ENCODE measurements at places on chromosomes 16 and 17.

- DNase-seq = no peak
Measured at GRCh38 chr16:1332618-1333148, 762 bp upstream of the BAIAP3 start.

GRCh38 chr17:40363111-40363827 is 1.3 kb downstream of the GJD3 start:
- DNase-seq = no peak

DNA sequence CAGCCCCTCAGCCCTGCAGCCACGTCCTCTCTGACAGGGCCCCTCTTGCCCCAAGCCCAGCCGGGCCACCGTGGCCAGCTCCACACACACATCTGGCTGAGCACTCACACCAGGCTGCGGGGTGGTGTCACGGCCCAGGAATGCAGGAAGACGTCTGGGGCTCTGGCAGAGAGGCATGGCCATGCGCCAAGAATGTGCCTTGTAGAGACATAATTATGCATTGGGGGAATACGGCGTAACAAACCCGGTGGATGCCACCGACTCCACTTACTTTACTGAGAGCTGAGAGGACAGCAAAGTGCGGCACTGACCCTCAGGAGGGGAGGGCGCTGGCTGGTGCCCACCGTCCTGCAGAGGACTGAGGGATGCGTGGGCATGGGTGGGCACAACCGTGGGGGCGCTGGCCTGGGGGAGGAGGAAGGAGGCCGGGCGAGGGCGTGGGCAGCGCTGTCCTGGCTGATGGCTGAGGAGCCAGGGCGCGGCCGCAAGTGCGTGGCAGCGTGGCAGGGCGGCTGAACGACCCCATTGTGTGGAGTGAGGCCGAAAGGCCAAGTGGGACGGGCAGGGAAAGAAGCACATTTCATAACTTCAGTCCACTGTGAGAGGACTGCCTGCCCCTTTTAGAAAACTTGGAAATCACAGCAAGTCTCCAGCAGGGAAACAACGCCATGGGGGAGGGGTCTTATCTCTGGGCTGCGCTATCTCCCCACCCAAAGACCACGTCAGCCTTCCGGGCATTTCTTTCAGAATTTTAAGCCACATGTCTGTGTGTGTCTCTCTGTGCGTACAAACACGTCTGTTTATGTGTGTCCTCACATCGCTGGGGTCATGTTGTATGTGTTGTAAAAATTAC is 30.6 kb downstream of the METRNL start:
- DNase-seq = peak; percentile 98

DNA sequence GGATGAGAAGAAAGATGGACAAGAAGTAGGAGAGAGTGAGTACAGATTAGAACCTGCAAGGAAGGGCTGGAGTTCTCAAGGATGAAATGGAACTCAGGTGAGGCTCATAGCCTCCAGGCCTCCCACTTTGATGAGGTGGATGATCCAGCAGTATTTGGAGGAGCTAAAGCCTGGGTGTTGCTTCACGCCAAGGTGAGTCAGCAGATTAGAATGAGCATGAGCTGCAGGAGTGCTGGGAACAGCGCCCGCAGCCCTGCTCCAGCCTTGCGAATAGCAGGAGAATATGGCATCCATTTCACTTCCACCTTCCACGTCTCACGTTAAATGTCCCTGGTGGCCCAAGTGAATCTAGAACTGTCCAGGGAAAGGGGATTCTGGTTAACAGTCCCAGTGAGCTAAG is 94.4 kb upstream of the CPHXL start:
- no peak for DNase-seq

DNA sequence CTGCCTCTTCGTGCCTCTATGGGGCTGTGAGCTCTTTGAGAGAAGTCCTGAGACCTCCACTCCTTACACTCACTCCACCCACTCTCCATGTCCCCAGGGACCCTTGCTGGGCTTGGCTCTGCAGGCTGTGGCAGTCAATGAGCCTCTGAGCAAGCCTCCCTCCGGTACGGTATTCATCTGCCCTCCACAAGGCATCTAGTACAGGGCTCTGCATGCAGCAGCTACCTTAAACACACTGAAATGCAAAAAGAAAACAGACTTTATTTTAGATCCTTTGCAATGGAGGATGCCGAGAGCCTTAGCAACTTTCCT is 38.9 kb upstream of the SMPD3 start:
- no peak for DNase-seq

- peak; percentile 1 for DNase-seq
Measured at GRCh38 chr17:62871291-62871690, 63.2 kb upstream of the MARCHF10 start.

- DNase-seq = no peak
Measured at GRCh38 chr17:67842648-67843047, 17.3 kb downstream of the BPTF start.

DNA sequence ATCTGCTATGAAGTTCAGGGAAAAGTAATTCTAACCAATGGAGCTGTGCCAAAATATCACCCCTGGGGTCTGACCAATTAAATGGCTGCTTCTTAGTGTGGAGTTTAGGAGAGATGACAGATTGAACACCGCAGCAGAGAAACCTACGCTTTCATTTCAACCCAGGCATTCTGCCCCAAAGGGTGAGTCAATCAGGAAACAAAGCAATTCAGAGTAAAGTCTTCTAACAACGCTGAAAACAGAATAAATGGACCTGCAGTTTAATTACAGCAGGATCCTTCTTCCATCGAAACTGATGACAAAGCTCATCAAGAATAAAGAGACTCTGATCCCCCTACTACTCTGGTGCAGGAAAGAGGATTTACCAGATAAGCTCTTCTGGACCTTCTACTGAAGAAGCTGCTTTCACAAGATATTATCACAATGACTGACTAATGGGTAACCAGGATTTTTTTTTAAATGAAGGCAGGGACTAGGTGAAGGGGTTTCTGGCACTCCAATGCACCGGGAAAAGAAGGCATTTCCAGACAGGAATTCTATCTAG is 16.7 kb downstream of the RFFL start:
- no peak for DNase-seq

- no peak for DNase-seq
Measured at GRCh38 chr16:72637306-72637705, 410.6 kb downstream of the ZFHX3 start.

- peak; percentile 82 for DNase-seq
Measured at GRCh38 chr16:72937916-72938794, 109.8 kb downstream of the ZFHX3 start.

DNA sequence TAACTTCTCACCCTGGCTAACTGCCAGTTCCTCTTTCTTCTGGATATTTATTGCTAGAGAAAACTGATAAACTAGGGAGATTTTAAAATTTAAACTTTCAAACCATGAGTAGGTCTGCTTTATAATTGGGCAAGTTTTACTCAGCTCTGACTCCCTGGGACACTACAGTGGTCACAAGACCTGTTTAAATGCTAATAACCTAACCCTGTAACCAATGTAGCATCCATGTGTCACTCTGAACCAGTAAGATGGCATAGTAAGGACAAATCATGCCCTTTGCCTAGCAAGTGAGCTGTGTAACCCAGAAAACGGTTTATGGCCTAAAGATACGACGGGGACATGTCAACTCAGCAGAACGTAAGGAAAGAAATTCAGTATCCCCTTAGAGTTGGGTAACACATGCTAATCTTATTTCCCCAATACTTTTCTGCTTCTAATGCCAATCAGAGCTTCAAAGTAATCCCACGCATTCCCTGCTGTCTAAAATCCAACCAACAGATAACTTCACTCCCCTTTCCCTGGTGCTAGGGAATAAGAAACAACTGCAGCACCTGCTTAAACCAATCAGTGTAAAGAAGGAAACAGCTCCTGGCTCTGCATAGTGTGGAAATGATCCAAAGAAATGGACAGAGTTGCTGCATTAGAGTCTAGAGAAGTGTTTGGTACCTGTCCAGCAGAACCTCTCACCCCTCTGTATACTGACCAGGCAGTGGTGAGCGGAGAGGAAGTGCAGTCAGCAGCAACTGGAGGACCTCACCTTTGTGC is 85.7 kb downstream of the NCOR1 start:
- no peak for DNase-seq

DNA sequence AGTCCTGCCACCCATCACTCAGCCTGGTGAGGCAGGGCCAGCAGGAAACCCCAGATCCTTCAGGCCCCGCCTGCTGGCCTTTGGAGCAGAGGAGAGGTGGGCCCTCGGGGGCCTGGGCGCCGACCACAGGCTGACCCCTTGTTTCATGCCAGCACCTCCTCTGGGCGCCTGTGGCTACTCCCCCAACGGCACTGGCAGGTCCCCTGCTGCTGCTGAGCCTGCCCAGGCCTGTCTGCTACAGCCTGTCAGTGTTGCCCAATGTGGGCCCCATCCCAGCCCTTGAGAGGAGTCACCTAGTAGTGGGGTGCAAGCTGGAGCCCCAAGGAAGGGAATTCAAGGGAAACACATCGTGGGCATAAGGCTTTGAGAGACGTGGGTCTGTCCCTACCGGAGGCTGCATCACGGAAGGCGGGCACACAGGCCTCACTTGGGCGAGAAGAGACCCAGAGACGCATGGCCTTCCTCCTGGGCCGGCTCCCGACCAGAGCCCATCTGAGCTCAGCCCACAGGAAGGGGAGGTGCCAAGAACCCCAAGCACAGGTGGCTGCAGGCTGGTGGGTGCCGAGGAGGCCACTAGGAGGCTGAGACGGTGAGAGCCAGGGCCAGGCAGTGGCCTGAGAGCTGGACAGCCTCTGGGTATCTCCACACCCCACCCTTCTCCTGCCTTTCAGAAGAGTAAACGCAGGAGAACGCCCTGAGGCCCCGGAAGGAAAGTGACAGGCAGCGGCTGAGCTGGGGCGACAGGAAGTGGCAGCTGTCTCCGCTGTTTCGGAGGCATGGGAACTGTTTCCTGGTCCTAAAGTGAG is 8.0 kb upstream of the FASN start:
- no peak for DNase-seq

- DNase-seq = no peak
Measured at GRCh38 chr16:65689726-65690125, 567.9 kb upstream of the CDH11 start.

DNA sequence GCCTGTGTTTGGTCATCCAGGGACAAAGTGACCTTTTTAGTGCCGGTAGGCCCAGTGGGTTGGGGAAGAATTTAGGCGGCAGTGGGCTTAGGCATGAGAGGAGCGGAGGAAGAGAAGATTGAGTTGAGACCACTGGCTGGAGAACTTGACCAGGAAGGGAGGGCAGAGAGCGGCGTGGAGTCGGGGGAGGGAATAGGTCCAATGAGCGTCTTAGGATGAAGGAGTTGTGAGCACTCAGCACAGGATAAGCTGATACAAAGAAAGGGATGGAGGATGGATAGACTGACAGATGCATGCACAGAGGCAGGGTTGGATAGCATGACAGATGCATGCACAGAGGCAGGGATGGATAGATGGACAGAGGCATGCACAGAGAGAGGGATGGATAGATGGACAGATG is 8.0 kb downstream of the IL32 start:
- no peak for DNase-seq

- no peak for DNase-seq
Measured at GRCh38 chr16:56858374-56858773, 6.6 kb upstream of the SLC12A3 start.

GRCh38 chr16:57807968-57808528 is 5.8 kb upstream of the KIFC3 start:
- no peak for DNase-seq

- DNase-seq = no peak
Measured at GRCh38 chr17:9763643-9764042, 27.7 kb downstream of the DHRS7C start.

- DNase-seq = no peak
Measured at GRCh38 chr16:78220571-78220970, 121.1 kb downstream of the WWOX start.

DNA sequence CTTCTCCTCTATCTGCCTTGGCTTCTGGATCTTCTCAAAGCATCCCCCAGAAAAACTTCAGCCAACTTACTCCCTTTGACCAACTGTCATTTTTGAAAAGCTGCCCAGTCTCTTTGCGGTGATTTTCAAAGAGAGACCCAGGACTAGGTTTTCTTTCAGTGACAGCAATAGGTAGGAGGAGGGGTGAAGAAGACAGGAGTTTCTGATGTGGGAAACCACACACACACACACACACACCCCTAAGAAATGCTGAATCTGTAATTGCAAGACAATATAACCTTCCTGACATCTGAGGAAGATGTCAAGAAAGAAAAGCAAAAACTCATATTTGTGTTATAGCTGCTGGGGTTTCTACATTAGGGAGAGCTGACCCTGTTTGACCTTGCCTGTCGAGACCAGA is 5.2 kb downstream of the FAM20A start:
- DNase-seq = no peak

- DNase-seq = no peak
Measured at GRCh38 chr16:529012-529575, 1.6 kb downstream of the CAPN15 start.

DNA sequence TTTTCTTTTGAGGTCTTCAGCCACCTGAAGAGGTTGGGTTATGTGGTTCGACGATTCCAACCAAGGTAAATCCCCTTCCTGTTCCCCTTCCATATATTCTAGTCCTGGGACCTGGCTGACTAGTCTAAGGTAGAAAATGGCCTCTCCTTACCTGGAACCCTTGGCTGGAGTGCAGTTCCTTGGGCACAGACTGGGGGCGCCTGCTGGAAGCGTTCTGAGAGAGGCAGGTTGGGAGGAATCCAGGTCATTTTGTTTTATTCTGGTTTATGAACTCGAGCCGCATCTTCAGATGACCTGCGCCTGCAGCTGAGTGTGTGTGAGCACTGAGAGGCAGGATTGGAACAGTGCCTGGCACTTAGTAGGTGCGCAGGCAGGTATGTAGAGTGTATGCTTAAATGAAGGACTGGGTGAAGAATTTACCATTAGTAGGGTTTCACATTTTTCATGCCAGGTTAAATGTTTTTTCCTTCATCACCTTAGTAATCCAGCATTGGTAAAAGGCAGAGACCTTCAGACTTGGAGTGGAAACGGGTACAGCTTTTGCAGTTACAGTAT is 2.7 kb downstream of the TSEN54 start:
- DNase-seq = no peak

- no peak for DNase-seq
Measured at GRCh38 chr17:30093463-30094147, 23.0 kb upstream of the NSRP1 start.

GRCh38 chr17:27631411-27631760 is 398 bp downstream of the LGALS9 start:
- no peak for DNase-seq

GRCh38 chr16:56190677-56191155 is 573 bp upstream of the GNAO1 start:
- DNase-seq = no peak

DNA sequence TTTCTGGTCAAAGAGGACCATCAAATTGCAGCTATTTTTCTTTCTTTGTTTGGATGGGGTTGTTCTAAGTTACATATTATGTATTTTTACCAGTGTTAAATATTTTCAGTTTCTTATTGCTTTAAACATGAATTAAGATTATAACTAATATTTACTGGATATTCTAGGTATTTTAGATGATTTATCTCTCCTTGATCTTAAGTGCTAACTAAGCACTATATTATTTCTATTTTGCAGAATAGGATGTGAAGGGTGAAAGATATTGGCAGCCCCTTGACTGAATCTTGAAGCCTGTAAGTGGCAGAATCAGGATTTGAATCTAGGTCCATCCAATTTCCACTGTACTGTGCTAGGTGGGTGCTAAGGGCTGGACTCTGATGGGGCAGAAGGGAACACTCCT is 307.3 kb upstream of the CCL2 start:
- no peak for DNase-seq

DNA sequence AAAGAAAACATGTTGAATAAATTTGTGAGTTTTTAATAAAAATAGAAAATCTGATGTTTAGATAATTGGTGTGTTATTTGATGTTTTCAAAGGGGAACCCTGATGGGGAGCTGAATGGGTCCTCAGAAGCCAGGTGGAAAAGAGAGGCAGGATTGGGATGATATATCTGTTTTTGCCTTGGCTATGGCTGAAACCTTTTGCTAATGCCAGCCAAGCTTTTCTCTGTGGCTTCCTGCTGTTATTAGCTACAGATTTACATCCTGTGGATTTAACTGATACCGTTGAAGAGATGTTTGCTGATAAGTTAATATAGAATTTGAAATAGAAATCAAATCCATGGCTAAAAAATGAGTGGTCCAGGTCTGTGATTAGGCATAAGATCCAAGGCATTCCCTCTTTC is 4.2 kb upstream of the AATF start:
- no peak for DNase-seq

Data from coronary artery (tissue), 2 donors.